Frontal cortex (tissue), 4 donors: ENCODE measurements at places on chromosomes 5 and 9.
A peak's percentile ranks its signal among the peaks of the same experiment; 100 is the strongest.

DNA sequence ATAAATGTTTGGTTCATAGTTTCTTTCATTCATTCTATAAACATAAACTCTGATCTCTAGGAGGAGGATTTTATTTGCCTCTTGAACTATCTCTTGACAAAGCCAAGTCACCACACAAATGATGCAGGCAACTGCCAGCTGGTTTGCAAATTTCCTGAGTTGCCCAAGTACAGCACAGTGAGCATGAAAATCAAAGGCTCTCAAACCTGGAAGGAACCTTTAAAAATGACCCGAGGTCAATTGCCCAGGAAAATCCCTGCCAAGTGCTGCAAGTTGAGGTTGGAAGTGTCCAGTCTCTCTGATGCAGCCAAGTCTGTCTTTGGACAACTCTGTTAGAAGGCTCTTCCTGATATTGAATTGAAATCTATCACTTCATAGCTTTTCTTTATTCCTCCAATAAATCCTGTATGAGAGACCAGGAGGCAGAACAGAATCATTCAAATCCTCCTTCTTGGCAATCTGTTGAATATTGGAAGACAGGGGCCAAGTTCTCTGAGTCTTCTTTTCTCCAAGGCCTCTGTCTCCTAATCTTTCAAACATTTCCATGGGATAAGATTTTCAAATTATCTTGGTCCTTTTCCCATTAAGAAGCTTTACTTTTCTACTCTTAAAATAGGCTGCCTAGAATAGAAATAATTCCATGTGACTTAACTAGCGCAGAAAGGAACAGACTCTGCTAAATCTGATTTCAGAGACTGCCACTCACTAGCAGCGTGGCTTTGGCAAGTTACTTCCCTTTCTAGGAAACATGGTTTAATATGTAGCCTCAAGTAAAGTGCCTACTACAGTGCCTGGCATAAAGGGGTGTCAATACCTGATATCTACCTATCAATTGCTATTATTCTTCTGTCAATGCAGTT lies 159.2 kb downstream of the SNX18 start:
- no peak for DNase-seq

GRCh38 chr9:130774183-130774582 lies 60.9 kb upstream of the ABL1 start:
- no peak for DNase-seq

DNA sequence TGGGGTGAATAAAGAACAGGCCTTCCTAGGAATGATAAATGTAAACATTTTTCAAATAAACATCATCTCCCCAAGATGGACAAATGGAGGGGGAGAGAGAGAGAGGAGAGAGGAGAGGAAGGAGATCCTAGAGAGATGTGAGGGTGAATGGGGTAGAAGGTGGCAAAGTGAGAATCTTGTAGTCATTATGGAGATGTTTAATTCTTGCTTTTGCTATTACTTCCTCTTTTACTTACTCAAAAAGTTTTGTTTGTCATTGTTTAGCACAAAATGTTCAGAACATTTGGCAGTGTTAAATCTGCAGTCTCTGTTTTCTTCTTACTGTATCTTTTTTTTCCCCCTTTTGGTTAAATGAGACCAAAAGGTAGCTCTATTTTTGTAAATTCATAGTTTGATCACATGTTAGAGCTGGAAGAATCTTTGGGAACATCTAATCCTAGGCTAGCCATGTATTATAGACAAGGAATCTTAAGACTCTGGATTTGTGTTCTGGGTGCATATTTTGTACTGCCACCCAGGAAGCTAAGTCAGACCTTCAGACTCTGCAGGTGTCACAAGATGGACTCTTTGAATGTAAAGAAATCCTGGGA lies 266.1 kb downstream of the NTRK2 start:
- no peak for DNase-seq

DNA sequence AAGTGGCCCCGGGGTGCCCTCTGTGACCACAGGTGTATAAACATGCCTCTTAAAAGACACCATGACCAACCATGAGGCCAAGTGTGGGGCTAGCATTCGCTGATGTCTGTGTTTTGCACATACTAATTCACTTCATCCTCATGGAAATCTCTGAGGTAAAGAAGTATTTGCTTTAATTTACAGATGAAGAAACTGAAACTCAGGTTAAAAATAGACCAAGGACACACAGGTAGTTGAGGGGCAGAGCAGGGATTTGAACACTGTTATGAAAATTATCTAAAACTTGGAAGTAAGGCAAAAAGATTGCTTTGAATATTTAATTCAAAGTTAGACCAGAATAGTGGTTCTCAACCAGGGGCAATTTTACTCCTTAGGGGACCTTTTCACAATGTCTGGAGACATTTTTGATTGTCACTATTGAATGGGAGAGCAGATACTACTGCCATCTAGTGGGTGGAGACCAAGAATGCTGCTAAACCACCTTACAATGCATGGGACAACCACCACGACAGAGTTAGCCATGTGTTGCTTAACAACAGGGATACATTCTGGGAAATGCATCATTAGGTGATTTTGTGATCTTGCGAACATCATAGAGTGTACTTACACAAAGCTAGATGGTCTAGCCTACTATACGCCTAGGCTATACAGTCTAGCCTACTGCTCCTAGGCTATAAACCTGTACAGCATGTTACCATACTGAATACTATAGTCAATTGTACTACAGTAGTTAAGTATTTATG lies 8.0 kb upstream of the FXN start:
- DNase-seq = no peak

GRCh38 chr5:78805-79149 lies 13.2 kb upstream of the PLEKHG4B start:
- no peak for DNase-seq

DNA sequence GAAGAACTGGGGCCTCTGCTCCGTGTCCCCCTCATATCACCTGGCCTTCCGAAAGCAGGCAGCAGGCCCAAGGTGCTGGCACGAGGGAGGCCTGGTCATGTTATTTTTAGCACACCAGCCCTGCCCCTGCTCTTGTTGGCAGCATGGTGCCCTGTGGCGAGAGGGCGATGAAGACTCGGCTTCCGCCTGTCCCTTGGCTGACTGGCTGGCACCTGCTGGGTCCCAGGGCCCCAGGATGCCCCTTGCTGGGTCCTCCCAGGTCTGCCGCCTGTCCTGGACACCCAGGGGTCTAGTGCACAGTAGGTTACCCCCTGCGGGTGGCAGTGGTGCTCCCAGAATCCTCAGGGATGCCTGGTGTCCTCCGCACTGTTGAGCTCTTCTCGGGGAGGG lies 77.0 kb downstream of the RXRA start:
- DNase-seq = no peak

- DNase-seq = no peak
Observed at GRCh38 chr5:81450940-81451339, 57.0 kb upstream of the ACOT12 start.

DNA sequence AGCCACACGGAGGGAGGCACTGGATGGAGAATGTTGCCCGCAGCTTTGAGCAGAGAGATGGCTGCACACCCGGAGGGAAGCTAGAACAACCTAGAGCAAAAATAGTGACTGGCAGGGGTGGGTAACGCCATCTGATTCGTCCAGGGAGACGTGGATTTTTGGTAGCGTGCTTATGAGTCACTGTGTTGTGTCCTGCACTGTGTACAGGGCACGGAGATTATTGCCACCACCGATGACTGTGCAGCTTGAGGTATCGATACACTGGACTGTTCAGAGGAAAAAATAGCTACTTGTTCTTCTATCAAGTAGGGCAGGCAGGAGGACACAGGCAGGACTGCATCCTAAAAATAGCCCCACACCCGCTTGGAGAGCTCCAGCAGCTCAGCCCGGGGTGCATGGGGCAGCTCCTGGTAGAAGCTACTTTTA lies 6.0 kb downstream of the UBE2QL1 start:
- DNase-seq = no peak

DNA sequence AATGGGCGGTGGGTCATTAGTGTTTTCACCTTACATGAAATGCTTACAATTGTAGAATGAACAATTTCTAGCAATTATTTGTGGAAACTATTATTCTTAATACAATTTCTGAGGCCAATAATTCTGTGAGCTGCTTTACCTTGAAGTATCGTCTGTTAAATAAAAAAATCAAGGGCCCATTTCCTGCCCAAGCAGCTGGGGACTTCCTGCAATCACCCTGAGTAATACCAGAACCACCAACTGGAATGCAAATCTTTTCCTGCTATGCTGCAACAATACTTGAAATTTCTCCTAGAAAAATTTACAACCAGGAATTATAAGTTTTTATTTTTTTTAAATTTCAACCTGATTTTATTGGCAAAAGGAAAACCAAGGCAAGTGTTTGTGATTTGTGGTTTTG lies 52.6 kb downstream of the ADAMTS16 start:
- DNase-seq = no peak

- no peak for DNase-seq
Observed at GRCh38 chr5:154402611-154403010, 43.2 kb upstream of the SAP30L start.

DNA sequence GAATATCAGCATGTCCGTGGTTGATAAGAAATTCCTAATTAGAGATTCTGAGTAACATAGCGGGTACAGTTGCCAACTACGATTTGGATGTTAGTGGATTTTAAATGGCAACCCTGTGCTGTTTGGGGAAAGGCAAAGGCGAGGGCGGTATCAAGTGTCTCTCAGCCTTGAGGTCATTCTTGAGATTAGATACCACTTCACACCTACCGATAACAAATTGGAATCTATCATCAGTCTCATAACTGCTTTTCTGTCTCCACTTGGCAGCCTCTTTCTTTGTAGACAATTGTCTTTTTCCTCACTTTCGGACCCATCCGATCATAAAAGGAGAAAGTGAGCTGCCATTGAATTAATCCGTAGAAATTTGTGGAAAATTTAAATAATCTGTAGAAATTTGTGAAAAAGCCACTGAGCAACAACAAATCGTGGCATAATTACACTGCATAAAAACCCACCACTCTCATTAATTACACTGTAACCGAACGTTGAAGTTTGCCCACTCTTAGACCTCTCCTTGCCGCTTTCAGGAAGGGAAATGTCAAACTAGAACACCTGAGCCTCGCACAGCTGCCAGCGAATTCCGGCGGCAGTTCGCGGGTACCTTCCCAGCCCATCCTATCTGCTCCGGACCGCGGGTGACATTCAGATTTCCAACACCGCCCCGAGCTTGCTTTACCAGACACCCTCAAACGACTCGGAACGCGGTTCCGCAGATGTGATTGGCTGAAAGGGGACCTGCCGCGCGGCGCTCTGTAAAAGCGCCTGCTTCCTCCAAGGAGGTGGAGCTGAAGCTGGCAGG lies 849 bp upstream of the RGMB start:
- peak; percentile 50 for DNase-seq

DNA sequence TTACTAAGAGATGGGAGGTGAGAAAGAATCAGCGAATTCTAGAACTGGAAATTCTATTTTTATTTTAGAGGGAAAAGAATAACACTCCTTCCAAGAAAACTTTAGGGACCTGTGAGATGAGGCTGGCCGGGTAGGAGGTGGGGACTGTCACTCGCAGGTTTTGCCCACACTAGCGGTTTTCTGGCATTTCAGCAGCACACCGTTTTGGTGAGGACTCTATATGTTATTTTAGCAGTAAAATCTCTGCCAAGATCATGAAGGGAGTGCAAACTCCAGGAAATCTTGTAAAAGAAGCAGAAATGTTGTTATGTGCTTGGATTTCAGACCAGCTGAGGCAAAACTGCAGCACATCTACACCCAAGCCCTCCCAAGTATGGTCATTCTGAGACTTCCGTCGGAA lies 470.6 kb downstream of the PSAT1 start:
- DNase-seq = no peak

- DNase-seq = no peak
Observed at GRCh38 chr5:1014781-1015221, 6.2 kb downstream of the NKD2 start.

- DNase-seq = no peak
Observed at GRCh38 chr5:168947212-168947868, 353.6 kb downstream of the SLIT3 start.

- no peak for DNase-seq
Observed at GRCh38 chr9:72888067-72888466, 64.8 kb downstream of the ALDH1A1 start.

DNA sequence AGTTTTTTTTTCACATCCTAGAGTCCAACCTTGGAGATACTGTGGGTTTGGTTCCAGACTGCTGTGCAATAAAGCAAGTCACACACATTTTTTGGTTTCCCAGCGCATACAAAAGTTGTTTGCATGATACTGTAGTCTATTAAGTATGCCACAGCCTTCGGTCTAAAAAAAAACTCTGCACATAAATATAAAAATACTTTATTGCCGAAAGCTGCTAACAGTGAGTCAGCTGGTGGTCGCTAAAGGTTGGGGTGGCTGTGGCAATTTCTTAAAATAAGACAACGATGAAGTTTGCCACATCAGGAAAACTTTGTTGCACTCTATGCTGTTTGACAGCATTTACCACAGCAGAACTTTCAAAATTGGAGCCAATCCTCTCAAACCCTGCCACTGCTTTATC lies 37.4 kb downstream of the UBQLN1 start:
- no peak for DNase-seq

GRCh38 chr9:74132986-74133385 lies 364.1 kb upstream of the RORB start:
- no peak for DNase-seq

- DNase-seq = no peak
Observed at GRCh38 chr5:139911425-139912120, 116.0 kb downstream of the PSD2 start.

- no peak for DNase-seq
Observed at GRCh38 chr9:88256216-88256615, 117.9 kb upstream of the SPATA31C2 start.
